ENCODE measurements at places on chromosomes 5 and 9.

- no peak for DNase-seq
Measured at GRCh38 chr5:53488195-53488722, 7.8 kb downstream of the FST start.

GRCh38 chr5:170217831-170218230 is 15.0 kb upstream of the C5orf58 start:
- DNase-seq: no peak

GRCh38 chr9:13957089-13957488 is 356.9 kb downstream of the NFIB start:
- no peak for DNase-seq

DNA sequence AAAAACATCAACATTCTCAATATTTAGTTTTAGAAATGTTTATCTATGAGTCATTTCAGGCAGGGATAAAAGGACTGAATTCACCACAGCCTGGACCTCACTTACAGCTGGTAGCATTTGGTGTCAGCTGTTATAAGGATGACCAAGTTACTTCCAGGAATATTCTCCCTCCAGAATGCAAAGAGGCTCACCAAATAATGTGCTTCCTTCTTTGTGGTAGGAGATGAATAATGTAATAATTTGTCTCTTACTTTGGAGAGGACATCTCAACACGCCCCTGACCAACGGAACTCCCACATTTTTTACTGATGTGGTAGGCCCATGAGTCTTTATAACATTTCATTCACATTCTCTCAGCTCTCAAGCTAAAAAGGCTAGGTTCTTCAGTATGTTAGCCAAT is 825.9 kb upstream of the GRAMD2B start:
- no peak for DNase-seq

- DNase-seq: peak; percentile 27
Measured at GRCh38 chr5:180832638-180833068, 28.4 kb downstream of the ZFP62 start.

GRCh38 chr5:134879456-134879855 is 5.3 kb downstream of the TXNDC15 start:
- no peak for DNase-seq

GRCh38 chr5:121251954-121252353 is 599.7 kb upstream of the FTMT start:
- no peak for DNase-seq

GRCh38 chr9:14260101-14260500 is 53.8 kb downstream of the NFIB start:
- no peak for DNase-seq

GRCh38 chr9:128753627-128754026 is 18.1 kb downstream of the ZER1 start:
- no peak for DNase-seq

DNA sequence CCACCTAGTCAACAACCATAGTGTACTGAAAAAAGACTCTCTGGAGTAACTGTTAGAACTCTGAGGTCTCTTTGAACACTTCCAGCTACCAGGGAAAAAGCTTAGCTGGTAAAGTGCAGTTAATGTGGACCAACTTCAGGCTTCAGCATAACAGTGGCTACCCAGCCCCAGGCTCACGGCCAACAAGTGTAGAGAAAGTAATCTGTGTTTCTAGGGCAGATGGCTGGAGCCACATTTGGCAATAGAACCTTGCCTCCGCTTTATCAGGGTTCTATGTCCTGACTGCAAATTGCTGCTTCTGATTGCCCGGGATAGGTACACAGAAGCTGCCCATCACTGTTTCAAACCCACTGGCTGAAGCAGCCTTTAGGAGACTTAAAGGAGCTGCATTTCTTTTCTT is 76.0 kb upstream of the SIMC1 start:
- no peak for DNase-seq

DNA sequence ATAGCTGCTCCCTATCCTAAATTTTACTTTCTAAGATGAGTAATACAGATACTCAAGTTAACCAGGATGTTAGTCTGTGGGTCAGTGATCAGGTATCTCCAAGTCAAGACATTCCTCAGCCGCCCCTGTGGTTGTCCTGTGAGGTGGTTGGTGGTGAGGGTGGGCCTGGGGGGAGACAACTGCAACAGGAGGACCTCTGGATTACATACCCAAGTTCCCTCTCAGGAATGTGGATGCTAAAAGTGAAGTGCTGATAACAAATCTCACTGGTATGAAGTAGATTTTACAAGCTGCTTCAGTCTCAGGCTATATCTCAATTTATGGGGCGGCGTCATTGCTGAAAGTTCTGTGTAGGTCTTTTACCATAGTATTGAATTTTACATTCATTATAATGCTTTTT is 38.3 kb downstream of the SLC1A3 start:
- no peak for DNase-seq

DNA sequence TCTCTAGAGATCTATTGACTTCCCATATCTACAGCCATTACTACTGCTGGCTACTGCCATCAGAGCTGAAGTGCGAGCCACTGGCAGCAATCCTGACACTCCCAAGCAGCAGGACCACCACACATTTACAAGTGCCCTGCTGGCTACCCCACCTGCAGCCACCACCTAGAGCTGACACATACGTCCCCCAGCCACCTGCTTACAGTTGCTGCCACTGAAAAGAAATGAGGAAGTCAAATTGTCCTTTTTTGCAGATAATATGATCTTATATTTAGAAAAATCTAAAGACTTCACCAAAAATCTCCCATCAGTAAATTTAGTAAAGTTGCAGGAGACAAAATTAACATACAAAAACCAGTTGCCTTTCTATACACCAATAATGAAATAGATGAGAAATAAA is 48.4 kb downstream of the ZNF484 start:
- no peak for DNase-seq

DNA sequence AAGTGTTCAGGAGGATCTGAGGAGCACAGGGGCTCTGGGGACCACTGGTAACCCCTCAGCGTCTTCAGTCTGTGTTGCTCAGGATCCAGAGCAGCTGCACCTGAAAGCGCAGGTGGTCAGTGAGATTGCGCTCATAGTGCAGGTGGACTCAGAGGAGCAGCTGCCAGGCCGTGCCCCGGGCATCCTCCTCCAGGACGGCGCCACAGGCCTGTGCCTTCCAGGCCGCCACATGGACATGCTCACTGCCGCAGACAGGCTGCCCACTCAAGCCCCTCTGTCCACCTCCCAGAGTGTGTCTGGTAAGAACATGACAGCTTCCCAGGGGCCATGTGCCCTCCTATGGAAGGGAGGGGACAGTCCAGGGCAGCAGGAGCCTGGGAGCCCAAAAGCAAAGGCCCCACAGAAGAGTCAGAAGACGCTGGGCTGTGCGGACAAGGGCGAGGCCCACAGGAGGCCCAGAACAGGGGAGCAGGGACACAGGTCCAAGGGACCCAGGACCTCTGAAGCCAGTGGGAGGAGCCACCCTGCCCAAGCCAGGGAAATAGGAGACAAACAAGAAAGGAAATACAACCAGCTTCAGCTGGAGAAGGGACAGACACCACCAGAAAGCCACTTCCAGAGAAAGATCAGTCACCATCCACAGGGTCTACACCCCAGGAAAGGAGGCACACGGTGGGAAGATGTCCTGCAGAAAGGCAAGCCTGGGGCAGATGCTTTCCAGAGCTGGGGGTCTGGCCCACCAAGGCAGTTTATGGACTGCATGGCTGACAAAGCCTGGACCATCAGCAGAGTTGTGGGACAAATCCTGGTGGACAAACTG is 5.2 kb downstream of the SPATA31E1 start:
- no peak for DNase-seq

DNA sequence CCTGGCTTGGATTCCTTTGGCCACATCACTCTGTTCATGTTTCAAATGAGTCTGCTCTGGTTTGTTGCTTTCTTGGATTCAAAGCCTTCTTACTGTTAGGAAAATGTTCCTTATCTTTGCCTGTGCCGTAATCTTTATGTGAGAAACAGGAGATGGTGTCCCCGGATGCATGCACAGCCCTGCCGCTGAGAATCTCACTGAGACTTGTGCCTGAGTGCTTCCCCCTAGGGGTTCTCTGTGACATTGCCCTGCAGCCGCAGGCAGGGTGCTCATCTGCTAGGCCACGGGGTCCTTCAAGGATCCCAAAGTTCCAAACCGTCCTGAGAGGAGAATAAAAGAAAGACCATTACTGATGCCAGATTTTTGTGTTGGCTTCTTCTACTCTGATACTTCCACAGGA is 81.4 kb upstream of the ANKRD55 start:
- no peak for DNase-seq

DNA sequence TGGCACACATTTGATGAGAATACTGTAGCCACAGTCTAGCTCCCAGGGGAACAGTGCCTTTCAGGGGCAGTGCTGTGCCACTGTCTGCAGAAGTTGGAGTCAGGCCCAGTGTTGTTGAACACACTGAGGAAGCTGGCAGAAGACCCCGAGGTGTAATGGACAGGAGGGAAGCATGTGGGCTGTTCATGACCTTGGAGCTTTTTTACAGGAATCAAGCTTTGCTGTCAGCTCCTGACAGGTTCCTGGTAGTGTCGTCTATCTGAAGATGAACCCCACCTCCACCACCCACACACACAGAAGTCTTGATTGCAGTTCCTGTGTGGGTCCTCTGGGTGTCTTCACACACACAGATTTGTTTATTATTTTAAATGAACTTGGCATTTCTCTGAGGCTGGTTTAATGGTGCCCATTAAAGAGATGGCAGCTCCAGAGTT is 40.3 kb upstream of the TNFAIP8 start:
- DNase-seq: no peak

DNA sequence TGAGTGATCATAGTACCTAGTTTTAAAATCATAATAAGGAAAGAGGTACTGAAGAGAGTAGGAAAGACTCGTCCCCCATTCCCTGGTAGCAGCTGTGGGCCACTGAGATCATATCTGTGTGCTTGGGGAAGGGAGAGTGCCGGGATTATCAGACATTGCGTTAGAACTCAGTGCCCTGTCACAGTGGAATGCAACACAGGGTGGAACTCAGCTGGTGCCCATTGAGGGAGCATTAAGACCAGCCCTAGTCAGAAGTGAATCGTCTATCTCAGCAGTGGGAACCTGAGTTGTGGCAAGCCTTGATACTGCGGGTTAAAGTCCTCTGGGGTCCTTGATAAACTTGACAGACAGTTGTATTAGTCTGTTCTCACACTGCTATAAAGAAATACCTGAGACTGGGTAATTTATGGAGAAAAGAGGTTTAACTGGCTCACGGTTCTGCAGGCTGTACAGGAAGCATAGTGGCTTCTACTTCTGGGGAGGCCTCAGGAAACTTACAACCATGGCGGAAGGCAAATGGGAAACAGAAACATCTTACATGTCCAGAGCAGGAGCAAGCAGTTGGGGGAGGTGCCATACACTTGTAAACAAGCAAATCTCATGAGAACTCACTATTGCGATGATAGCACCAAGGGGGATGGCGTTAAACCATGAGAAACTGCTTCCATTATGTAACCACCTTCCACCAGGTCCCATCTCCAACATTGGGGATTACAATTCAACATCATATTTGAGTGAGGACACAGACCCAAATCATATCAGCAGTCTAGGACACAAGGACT is 33.1 kb downstream of the NDUFAF2 start:
- no peak for DNase-seq

DNA sequence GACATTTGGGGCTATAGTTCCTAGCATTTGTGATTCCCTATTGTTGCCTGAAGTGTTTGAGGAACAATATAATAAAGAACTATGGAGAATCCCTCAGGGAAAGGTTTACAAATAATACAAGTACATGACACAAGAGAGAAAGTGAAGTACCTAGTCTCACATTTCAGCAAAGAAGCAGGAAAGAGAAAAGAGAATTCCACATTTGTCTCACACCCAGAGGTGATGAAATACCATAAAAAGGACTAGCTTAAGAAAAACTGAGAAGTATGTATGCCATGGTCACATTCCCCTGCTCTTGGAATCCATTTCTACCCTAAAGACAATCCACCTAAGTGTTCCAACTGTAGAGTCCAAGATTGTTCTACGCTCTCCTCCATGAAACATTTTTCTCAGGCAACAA is 79.0 kb upstream of the TARS1 start:
- DNase-seq: no peak

- DNase-seq: no peak
Measured at GRCh38 chr5:33037076-33037475, 326.0 kb downstream of the NPR3 start.

GRCh38 chr5:79702606-79703380 is 13.2 kb downstream of the CMYA5 start:
- DNase-seq: peak; percentile 23

DNA sequence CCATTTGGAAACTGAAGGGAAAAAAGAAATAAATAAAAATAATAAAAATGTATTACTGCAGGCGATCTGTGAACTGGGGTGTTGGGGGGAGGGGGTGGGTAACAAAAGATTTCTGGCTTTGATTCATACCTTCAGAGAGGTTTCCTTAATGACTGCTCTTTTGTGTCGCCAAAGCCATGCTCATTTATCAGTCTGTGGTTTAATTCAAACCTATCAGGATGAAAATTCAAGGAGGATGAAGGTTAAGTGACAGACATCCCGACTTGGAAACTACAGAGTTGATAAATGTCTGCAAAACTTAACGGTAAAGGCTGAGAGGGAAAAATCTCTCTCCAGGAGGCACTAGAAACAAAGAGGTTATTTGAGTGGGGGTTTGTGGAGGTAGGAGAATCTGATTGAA is 278.2 kb downstream of the PSAT1 start:
- no peak for DNase-seq

DNA sequence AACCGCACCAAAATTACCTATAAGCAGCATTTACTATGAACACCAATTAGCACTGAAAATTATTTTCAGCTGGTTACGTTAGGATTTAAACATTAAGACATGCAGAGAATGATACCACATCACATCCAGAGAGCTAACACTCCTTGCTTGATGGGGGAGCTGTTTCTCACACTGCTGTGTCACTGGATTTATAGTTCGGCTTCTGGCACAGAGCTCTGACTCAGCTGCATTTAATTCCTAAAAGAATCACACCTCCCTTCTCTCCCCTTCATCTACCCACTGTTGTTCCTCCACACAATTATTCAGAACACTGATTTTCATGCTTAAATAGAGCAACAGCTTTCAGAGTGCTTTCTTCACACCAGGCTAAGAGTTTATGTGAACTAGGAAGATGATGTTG is 82.6 kb upstream of the SV2C start:
- DNase-seq: no peak

DNA sequence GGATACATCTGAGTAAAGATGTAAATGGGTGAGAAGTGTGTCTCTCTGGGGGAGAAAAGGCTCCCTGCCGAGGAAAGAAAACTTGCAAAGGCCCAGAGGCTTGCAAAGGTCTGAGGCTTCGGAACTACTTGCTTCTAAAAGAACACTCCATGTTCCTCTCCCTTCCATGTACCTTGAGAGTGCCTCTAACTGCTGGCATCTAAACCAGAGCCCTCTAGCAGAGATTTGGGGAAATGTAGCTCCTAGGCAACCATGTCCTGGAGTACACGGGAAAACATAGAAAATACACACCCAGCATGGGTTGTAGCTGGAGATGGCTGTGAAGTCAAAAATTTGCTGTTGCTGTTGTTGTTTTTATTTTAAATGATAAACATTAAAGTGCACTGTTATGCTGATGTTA is 151.6 kb downstream of the SYK start:
- DNase-seq: no peak
